ENCODE measurements at places on chromosomes 12 and 14.

DNA sequence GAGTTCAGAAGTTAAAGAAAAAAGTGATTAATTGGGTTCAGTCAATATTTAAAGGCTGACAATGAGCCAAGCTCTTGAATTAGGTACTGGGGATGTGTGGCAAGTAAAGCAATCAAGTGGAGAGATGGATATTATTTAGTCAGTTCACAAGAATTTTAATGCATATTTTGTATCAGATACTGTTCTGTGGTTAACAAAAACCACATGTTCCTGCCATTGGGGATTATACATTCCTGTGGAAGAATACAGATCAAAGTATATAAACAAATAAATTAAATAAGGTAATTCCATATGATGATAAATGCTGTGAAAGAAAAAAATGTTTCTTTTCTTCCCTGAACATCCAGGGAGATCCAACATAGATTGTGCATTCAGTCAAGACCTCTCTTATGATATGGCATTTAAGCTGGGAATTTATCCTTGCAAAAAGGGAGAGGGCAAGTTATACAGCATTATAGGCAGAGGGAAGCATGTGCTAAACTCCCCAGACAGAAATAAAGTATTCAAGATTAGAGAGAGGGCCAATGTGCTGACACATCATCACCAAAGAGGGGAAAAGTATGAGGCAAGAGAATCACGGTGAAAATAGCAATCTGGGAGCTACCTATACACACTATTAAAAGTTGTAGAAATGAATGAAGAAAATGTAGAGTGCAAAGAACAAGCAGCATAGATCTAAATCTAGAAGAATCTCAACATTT lies 17.6 kb upstream of the A2M start:
- DNase-seq, result no peak

GRCh38 chr14:34348592-34348991 lies 113.4 kb downstream of the SPTSSA start:
- DNase-seq, result no peak

GRCh38 chr12:6843118-6843902 lies 2.6 kb downstream of the GNB3 start:
- peak; percentile 72 for DNase-seq

GRCh38 chr12:75587340-75588106 lies 76.1 kb upstream of the KRR1 start:
- DNase-seq, result no peak

GRCh38 chr12:65725376-65725775 lies 98.9 kb upstream of the HMGA2 start:
- no peak for DNase-seq

DNA sequence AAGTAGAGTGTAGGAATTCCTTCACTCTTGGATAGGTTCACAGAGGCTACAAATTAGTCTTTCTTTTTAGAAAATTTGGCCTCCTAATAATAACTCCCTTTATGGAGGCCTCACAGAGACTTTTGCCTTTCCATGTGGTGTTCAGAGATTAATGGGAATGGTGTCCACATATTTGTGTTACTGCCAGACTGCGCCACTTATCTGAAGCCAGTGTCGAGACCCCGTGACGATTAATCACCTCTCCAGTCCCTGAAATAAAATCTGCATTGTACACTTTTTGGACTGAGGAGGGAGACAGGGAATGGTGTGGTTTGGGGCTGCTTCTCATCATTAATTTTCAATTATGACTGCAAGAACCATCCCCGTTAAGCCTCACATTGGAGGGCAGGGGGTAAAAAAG lies 980.5 kb downstream of the FLRT2 start:
- no peak for DNase-seq

DNA sequence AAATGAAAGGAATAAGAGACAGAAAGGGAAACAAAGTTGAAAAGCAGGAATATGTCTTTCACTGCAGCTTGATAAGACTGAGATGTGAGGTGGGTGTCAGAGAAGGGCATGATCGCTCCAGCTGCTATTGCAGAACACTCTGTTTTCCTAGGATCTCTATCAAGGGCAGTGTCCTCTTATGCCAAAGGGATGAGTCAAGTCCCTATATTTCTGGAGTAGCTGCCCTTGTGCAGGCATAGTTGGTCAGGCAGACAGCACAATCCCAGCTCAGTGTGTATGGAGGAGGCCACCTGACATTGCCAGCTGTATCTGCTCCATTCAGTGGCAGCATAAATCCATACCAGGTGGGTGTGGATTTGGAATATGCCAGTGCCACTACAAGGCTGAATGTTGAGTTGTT lies 101.6 kb downstream of the DAD1 start:
- no peak for DNase-seq
